Iris pigment epithelial cell (primary cell): ENCODE measurements at places on chromosomes 12 and 14.

GRCh38 chr12:62861586-62861985, 73.4 kb downstream of the PPM1H start:
- DNase-seq: no peak

- no peak for DNase-seq
Measured at GRCh38 chr14:82052778-82053177, 519.1 kb upstream of the SEL1L start.

GRCh38 chr12:108804271-108804953, 53.0 kb downstream of the SSH1 start:
- DNase-seq: peak; percentile 89

DNA sequence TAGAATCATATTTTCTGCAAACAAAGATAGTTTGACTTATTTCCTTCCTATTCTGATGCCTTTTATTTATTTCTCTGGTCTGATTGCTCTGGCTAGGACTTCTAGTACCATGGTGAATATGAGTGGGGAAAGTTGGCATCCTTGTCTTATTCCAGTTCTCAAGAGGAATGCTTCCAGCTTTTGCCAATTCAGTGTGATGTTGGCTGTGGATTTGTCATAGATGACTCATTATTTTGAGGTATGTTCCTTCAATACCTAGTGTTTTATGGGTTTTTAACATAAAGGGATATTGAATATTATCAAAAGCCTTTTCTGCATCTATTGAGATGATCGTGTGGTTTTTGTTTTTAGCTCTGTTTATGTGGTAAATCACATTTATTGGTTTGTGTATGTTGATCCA, 139.4 kb upstream of the CNTN1 start:
- DNase-seq: peak; percentile 0

DNA sequence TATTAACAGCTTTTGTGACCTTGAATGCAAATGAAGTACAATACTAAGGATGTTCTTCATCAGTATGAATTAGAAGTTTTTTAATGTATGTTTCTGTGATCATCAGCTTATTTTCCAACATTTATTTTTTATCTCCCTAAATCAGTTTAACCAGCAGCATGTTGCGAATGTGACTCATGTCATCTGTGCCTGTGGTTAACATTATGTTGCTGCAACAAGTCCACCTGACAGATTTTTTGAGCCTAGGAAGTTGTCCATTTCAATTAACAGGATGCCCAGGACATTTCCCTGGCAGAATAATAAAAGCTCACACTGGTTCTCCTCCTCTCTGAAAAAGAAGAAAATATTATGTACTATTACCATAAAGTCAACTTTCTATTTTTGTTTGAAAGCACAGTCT, 155.5 kb downstream of the SYT1 start:
- DNase-seq: peak; percentile 16

GRCh38 chr12:43118881-43119280, 433.1 kb downstream of the ADAMTS20 start:
- no peak for DNase-seq

GRCh38 chr14:101118233-101118632, 214.7 kb upstream of the RTL1 start:
- DNase-seq: no peak

- no peak for DNase-seq
Measured at GRCh38 chr12:132648616-132649225, 30.1 kb downstream of the P2RX2 start.

- DNase-seq: no peak
Measured at GRCh38 chr14:32189811-32190210, 12.0 kb upstream of the RNU6-7 start.

GRCh38 chr12:107225635-107226034, 132.3 kb upstream of the CRY1 start:
- DNase-seq: peak; percentile 33

DNA sequence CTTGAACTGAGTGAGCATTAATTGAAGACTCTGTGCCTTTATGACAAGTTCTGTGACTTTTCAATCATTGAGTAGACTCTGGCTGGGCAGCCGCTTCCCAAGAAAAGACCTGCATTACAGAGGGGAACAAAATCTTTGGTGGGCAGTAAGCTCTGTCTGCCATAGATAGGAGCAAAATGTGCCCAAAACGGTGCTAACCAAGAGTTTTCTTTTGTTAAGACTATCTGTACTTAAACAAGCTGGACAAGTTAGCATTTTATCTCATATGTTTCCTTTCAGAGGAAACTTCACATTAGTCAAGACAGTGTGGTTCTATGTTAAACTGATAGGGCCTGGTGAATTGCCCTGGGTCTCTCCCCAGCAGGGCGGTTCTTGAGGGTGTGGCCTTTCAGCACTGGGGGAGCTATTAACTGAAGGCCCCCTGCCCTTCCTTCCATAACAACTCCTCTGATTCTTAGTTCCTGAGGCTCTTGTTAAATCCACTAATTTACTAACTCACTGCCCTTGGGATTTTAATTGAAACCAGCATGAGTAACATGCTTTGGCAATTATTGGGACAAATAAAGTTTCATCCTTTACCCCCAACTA, 219.6 kb downstream of the KTN1 start:
- DNase-seq: no peak

DNA sequence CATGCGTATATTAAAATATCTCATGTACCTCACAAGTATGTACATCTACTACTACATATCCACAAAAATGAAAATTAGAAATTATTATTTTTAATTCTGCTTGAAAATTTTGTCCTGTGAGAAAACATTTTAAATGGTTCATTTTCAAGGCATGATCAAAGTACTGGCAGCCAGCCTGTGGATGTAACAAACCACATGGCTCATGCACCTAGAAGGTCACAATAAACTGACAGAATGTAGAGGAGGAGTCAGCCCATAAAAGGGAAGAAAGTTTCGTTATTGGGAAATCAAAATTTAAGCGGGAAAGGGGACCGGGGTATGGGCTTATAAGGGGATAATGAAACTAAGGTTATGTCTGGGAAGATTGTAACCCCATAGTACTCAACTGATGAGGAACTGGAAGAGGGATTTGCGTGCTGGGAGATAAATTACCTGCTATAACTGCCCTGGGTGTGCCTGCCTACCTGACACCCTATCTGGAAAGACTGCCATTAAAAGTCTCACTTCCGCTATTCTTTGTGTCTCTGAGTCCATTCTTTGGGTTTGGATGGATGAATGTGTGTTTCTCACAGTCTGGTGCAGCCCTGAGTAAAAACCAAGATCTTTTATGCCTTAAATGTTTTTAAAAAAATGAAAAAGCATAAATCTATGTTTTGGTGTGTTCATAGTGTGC, 62.2 kb upstream of the PCED1B start:
- DNase-seq: no peak

DNA sequence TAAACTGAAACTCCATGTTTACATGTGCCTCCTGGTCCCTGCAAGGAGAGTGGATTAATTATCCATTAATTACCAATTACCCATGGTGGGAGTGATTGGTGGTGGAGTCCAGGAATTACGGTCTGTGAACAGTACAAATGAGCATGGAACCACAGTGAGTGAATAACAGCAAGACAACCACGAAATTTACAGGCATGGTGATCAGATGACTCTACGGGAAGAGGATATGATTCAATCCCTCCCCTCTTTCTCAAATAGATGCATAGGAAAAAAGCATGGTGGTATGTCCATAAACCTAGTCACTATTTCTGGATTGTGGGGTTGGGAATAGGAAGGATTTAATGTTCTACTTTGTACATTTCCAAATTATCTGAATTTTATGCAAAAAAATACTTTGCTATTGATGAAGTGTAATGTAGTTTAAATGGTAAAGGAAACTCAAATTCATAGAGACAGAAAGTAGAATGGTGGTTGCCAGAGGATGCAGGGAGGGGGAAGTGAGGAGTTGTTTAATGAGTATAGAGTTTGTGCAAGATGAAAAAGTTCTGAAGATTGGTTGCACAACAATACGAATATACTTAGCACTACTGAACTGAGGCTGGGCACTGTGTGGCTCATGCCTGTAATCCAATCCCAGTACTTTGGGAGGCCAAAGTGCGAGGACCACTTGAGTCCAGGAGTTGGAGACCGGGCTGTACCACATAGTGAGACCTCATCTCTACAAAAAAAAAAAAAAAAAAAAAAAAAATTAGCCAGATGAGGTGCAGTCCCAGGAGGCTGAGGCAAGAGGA, 41.2 kb upstream of the C12orf75 start:
- DNase-seq: peak; percentile 66

DNA sequence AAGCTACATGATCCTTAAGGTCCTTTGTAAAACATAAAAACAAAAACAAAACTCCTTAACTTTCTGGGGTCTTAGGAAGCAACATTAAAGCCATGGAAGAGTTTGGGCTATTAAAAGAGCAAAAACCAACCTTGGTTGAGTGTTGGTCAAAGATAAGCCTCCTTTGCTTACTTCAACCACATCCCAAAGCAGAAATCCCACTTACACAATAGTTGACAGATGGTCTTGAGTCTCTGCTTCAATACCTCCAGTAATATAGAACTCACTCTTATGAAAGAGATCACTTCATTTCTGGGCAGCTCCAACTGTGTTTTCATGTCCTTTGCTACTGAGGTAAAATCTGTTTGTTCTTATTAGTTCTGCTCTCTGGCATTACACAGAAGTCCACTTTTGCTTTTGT, 125.8 kb downstream of the SLC38A4 start:
- no peak for DNase-seq

DNA sequence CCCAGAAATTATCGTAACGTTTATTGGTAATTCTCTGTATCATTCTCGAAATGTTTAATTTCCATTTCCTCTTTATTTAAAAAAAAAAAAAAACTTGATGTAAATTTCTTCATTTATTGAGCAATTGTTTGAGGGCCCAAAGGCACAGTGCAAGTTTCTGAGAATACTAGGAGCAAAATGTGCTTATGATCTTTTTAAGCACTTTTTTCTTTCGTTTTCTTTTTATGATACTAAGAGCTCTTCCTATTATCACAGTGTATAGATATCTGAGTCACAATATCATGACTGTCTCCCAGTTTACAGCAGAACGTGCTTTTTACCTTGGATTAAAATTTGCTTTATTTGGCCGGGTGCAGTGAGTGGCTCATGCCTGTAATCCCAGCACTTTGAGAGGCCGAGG, 5.6 kb downstream of the ATP2A2 start:
- DNase-seq: peak; percentile 40

- DNase-seq: no peak
Measured at GRCh38 chr14:20692116-20692751, 3.7 kb downstream of the ANG start.

DNA sequence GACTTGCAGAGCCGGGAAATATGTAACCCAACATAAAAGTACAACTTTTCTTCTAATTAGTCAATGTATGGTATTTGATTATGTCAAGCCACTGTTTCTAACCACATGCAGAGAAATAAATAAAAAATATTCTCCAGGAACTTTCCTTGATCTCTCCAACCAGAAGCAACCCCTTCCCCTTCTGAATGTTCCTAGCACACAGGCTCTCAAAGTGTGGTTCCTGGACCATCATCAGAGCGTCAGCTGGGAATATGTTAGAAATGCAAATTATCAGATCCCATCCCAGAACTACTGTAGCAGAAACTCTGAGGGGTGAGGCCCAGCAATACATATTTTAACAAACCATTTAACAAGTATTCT, 21.0 kb upstream of the ITPR2 start:
- no peak for DNase-seq

GRCh38 chr12:15910468-15910863, 666 bp upstream of the DERA start:
- no peak for DNase-seq

DNA sequence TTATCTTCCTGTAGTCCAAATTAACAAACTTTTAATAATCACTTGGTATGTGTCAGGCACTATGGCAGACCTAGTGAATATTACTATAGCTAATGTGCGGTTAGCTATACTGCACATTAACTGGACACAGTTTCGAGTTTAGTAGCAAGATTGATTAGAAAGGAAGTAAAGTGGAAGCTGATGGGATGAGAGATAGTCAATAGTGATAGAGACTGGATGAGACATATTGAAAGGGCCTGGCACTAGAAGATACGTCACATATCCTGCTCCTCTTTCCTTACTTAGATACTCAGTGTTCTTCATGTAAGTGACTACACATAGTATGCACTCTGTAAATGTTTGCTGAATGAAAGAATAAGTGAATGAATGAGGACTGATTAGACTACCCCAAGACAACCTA, 5.5 kb downstream of the TBK1 start:
- no peak for DNase-seq

GRCh38 chr12:90489141-90489540, 465.8 kb downstream of the CCER1 start:
- DNase-seq: no peak

DNA sequence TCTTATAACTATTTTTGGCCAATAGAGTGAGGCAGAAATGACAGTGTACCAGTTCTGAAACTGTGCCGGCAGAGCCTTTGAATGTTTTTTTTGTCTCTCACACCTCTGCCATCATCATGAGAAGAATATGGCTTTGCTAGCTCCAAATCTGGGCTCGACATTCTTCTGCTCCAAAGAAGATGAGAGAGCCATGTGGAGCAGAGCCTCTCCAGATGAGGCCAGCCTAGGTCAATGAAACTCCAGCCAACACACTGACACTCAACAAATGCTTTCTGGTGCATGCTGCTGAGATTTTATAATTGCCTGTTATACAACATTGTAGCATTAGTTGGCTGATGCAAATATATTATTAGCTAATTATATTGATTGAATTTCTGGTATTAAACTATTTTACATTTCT, 154.7 kb downstream of the SLC38A4 start:
- DNase-seq: no peak

DNA sequence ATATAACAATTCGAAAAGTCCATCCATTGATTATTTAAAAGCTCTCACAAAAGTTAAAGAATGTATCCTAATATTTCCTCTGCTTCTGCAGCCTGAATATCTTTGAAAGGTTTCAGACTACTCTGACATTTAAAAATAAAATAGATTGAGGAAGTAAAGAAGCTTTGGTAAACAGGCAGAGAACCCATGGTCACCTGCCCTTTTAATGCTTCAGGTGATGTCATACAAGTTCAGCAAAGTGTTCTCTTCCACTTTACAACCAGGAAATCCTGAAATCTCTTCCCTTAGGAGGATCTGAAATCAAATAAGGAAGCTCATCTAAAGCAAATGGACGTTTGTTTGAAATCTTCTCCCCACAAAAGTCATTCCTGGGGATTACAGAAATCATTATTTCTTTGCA, 322.4 kb downstream of the PDZRN4 start:
- no peak for DNase-seq

- DNase-seq: peak; percentile 12
Measured at GRCh38 chr14:102772781-102773570, 4.3 kb upstream of the TRAF3 start.

DNA sequence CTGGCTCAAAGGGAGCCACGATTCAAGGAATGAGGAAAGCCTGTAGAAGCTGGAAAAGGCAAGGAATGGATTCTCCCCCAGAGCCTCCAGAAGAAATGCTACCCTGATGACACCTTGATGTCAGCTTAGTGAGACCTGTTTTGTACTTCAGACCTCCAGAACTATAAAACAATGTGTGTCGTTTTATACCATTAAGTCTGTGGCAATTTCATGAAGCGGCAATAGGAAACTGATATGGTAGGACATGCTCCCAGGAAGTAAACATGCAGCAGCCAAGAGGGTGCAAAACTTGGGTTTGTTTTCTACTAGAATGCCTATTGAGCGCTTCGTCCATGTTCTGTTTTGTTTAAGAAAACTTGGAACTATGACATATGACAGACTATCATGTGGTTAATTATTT, 2.5 kb upstream of the APOBEC1 start:
- no peak for DNase-seq

- no peak for DNase-seq
Measured at GRCh38 chr12:51217133-51217967, 512 bp downstream of the POU6F1 start.

GRCh38 chr14:55086938-55087337, 35.5 kb downstream of the MAPK1IP1L start:
- no peak for DNase-seq

- DNase-seq: no peak
Measured at GRCh38 chr12:52356762-52357580, 10.3 kb downstream of the KRT85 start.

- peak; percentile 57 for DNase-seq
Measured at GRCh38 chr14:77574446-77575115, 41.9 kb downstream of the SPTLC2 start.
